ENCODE measurements at places on chromosomes 6 and 20.

GRCh38 chr6:53043581-53043980, 21.6 kb upstream of the FBXO9 start:
- no peak for DNase-seq

- no peak for DNase-seq
Measured at GRCh38 chr6:137843211-137843610, 23.8 kb upstream of the TNFAIP3 start.

- no peak for DNase-seq
Measured at GRCh38 chr6:30985490-30985889, 2.0 kb downstream of the MUC21 start.

DNA sequence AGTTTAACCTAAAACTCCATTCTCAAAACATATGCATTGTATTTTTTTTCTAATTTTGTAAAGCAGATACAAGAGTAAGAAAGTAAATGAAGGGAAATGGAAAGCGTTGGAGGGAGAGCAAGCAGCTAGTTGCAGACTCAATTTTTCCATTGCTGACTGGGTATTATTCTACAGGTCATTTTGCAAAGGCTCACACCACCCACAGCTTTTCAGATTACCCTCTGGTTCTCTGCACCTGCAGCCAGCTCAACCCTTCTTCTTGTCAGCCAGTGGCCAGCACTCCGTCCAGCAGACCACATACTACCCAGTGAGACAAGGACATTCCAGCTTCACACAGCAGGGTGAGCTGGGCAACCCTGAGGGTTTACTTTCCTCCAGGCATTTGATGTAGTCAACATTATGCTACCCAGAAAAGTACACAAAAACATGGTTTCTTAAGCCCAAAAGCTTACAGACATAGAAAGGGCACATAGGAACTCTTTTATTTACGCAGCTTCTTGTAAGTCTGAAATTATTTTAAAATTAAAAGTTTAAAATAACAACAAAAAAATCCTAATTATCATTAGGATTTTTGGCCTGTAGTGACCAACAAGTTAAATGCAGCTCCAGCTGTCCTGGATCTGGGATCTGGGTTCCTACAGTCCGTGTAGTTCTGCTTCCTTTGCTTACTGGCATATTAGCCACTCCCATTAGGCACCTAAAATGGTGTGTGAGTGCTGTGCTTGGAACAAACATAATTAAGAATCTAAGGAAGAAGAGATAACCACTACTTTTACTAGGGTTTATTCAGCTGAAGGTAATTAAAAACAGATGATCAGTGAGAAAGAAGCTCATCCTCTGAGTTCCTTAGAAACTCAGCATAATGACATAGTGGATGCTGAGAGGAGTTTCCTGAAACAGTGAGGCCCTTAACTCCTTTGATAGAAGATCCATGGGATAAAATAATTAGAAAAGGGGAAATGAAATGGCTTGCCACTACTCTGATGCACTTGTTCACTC, 185.3 kb downstream of the PKHD1 start:
- no peak for DNase-seq

- DNase-seq, result no peak
Measured at GRCh38 chr6:35248300-35248699, 11.2 kb upstream of the ZNF76 start.

DNA sequence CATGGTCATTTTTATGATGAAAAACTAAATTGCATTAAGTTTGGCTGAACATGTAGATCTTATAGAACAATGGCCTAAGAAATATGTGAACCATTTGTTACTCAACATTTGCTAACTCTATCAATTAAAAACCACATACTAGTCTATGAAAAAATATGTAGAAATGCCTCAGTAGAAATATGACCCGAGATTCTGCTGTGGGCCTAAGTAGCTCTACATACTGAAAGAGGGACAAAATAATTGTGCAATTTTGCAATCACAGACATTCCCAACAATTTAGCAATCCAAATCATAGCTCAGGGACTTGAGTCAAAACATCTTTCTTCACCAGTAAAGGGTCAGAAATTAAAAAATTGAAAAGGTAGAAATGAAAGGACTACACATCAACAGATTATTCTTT, 619.0 kb downstream of the FRK start:
- DNase-seq, result no peak

- DNase-seq, result no peak
Measured at GRCh38 chr6:22476811-22477390, 92.5 kb upstream of the HDGFL1 start.

- no peak for DNase-seq
Measured at GRCh38 chr6:166671434-166672081, 44.5 kb upstream of the RPS6KA2 start.

- no peak for DNase-seq
Measured at GRCh38 chr6:170098428-170099170, 192.3 kb downstream of the DLL1 start.

GRCh38 chr6:4809999-4810918, 34.1 kb downstream of the CDYL start:
- DNase-seq, result no peak

GRCh38 chr6:11179419-11180202, 52.9 kb downstream of the NEDD9 start:
- DNase-seq, result no peak

DNA sequence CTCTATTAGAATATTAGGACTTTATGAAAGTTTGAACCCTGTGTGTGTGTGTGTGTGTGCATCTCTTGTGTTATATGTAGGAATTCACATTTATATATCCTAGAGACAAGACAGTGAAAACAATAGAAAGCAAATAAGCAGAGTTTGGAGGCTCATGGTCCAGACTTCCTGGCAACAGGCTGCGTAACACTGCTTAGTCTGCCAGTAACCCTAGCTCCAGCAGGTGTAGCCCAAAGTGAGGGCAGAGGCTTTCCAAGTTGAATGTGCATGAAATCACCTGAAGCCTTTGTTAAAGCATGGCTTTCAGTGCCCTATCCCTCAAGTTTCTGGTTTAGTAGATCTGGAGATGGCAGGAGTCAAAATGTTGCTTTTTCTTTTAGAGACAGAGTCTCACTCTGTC, 569.9 kb downstream of the KIF16B start:
- DNase-seq, result no peak

DNA sequence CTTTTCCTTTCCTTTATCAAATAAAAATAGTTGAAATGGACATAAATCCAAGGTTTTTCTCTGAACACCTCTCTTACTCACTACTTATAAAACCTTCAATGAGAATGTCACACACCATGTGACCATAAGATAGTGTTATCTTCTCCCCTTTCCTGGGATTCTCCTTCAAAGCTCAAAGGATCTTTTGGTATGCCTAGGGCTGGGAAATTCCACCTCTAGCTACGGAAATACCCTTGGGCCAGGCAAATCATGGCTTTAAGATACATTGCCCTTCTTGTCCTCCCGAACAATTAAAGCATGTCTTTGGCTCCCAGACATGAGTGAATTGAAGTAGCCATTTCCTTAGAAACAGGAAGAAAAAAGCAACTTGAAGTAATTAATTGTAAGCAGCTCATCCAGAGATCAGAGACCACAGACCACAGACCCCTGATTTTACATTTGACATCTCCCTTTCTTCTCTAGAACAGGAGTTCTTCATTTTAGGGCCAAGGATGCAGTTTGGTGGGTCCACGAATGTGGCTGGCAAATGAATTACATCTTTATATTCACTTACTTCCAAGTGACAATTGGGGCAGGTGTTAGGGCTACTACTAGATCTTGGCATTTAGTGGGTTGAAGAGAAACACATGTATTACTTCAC, 4.1 kb downstream of the PLCB4 start:
- no peak for DNase-seq

GRCh38 chr6:2055911-2056310, 189.5 kb downstream of the GMDS start:
- DNase-seq, result no peak

- DNase-seq, result peak; percentile 45
Measured at GRCh38 chr20:49724408-49725223, 10.9 kb upstream of the B4GALT5 start.

GRCh38 chr6:48057601-48058000, 53.4 kb downstream of the PTCHD4 start:
- no peak for DNase-seq

DNA sequence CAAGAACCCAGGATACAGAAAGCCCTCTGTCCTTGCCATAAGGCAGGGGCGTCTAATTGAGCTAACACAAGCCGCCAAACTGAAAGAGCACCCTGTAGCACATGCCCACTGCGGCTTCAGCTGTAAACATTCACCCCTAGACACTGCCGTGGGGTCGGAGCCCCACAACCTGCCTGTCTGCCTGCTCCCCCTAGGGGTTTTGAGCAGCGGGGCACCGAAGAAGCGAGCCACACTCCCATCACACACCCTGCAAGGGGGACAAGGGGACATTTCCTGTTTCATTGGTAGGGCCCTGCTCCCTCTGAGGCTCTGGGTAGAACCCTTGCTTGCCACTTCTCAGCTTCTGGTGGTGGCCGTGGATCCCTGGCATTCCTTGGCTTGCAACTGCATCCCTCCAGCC, 45.2 kb upstream of the BCLAF1 start:
- DNase-seq, result no peak

DNA sequence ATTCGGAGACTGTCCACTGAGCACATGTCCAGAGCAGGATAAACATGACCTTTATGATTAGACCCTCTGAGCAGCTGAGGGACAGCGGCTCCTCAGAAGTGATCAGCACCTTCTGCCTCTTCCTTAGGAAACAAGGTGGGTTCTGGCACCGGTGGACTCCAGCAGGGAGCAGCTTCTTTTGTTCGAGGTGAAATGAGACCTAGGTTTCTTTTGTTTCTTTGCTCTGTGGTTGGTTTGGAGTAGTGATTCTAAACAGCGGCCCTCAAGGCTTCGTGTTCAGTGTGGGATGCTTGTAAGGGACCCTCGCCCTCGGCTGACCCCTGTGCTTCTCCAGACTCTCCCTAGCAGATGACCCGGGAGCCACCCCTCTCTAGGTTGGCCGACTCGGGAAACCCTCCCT, 14.6 kb upstream of the FRMD1 start:
- DNase-seq, result no peak

GRCh38 chr6:143878272-143878760, 14.0 kb downstream of the ZC2HC1B start:
- no peak for DNase-seq

DNA sequence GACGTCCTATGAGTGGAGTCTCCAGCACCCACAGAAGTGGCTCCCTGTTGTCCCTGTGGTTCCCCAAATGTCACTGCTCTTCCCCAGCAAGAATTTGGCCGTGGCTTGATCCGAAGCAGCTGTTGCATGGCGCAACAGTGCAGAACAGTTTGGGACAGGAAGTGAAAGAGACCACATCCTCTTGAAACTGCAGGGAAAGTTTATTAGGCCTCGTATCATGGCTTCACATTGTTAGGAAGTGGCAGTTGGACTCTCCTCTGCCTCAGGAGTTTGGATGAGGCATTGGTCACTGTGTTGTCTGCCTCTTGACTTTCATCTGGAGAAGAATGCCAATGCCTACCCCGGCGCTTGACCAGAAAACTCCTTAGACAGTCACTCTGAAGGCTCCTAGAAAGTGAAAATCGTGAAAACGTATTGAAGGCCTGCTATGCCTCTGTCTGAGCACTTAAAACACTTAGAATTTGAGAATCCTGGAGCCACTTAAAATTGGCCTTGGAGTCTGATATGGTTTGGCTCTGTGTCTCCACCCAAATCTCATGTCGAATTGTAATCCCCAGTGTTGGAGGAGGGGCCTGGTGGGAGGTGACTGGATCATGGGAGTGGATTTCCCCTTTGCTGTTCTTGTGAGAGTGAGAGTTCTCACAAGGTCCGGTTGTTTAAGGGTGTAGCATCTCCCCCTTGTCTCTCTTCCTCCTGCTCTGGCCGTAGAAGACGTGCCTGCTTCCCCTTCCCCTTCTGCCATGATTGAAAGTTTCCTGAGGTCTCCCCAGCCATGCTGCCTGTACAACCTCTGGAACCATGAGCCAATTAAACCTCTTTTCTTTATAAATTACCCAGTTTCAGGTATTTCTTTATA, 334.9 kb upstream of the JARID2 start:
- peak; percentile 15 for DNase-seq

- no peak for DNase-seq
Measured at GRCh38 chr6:124887872-124888580, 74.2 kb upstream of the RNF217 start.

DNA sequence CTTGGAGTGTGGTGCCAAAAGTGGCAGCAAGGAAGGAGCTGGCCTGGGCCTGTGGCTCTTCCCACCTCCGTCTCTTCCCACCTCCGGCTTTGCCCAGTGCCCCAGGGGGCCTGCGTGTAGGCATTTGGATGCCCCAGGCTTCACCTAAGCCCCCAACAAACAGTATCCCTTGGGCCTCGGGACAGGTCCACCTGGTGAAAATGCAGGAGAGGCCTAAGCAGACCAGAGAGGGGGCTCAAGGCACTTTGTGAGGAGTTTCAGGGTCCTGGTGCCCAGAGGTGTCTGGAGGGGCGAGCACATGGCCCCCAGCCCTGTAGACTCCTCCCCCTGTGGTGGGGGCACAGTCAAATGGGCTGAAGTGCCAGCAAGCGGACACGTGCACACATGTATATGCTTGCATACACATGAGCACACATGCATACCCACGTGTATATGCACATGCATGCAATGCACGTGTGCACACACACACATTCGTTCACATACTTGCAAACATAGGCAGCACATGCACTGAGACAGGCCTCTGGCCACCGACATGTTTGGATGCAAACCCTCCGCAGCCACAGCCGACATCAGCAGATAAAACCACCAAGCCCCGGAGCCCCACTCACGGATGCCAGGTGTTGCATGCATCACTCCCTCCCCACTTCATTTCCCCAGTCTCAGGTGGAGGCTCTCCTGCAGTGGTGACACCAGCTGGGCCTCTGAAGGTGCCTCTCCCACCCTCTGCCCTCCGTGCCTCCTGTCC, 124.5 kb downstream of the TAF4 start:
- DNase-seq, result no peak

DNA sequence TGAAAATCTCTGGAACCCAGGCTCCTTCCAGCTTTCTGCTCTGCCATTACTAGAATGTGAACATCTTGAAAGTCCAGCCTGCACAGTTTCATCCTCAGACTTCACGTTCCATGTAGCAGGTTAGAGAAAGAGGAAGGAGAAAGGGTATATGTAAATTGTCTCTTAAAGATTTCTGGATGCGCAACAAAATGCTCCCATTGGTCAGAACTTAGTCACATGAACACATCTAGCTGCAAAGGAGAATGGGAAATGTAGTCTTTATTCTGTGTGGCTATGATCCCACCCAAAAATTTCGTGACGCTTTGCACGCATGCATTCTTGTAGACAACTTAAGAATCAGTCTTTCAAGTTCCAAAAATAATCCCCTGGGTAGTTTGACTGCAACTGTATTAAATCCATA, 46.4 kb upstream of the CHD6 start:
- DNase-seq, result no peak

GRCh38 chr6:90397047-90397446, 100.4 kb upstream of the BACH2 start:
- no peak for DNase-seq

- DNase-seq, result no peak
Measured at GRCh38 chr6:16483315-16483875, 245.0 kb downstream of the GMPR start.

All from skin of body (tissue), 3 donors.